ENCODE measurements at places on chromosomes 2 and 18. TPM values are rescaled to one million over a fixed set of nuclear protein-coding genes. Genes with fewer than 3 reads are reported as not detected.

Gene LANCL1
- 65.2 TPM for total RNA-seq

Gene PSMG2
- 35.8 TPM for total RNA-seq

Gene CHAC2
- total RNA-seq = 0.78 TPM

Gene IMPA2
- 3.1 TPM for total RNA-seq

Gene AGXT
- not detected for total RNA-seq

Measured in smooth muscle cell of the pulmonary artery (primary cell).